ENCODE measurements at places on chromosomes 5 and 9.

- no peak for DNase-seq
Measured at GRCh38 chr9:19875291-19875920, 86.6 kb upstream of the SLC24A2 start.

DNA sequence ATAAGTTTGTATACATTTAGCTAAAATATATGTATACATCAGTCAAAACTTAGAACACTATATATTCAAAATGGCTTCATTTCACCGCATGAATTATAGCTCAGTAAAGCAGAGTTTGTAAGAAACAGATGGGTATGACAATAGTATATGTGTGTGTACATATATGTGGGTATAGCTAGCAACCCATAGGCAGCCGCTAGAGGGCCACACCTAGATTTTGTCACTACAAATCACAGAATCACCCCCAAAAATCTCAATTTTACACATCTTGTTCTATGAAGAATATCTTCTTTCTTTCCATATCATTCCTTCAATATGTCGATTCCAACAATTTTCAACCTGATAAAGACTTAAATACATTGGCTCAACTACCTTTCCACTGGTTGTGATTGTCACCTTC is 357.8 kb upstream of the CCNG1 start:
- DNase-seq, result no peak

DNA sequence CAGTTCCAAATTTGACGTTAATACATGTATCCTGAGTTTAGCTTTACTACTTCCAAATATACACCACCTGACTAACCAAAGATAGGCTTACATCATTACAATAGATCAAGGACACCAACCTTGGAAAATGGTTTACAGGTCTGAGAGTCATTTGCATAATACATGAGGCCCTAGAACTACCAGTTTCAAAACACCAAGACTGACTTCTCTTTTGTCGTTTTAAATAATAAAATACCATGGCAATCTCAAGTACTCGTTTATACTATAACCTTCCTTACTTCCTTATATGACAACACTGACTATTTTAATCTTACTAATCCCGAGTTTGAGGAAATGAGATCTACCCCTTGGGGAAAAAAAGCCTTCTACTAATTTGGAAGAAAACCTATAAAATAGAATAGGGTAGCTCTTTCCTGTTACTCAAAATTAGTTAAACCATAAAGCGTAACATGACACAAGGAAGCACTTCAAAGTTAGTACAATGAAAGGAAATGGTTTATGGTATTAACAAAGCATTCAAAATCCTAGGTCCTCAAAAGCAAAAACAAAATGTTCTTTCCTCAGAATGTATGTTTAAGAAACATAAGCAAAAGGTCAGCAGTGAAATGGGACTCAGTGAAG is 42.1 kb downstream of the UBQLN1 start:
- no peak for DNase-seq

DNA sequence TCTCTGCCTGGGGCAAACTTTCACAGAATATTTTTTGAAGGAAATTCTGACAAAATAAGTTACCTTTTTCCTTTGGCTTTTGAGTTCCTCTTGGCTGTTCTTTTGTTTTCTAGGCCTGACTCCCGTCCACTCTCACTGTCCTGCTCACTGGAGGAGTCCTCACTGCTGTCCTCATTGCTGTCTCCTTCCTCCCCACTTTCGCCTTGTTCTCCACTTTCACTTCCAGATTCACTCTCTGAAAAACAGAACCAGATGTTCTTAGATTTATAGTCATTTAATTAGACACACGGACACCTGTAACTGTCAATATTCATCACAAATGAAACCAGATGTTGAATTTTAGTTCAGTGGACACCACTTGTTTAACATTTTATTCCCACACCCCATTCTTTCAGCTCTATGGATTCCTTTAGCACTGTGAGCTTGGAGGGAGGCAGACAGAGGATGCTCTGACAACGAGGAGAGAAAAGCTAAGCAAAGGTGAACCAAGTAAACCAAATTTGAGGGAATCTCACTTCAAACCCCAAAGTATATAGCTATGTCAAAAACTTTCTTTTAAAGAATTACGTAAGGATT is 180.7 kb downstream of the AP3B1 start:
- peak; percentile 2 for DNase-seq

DNA sequence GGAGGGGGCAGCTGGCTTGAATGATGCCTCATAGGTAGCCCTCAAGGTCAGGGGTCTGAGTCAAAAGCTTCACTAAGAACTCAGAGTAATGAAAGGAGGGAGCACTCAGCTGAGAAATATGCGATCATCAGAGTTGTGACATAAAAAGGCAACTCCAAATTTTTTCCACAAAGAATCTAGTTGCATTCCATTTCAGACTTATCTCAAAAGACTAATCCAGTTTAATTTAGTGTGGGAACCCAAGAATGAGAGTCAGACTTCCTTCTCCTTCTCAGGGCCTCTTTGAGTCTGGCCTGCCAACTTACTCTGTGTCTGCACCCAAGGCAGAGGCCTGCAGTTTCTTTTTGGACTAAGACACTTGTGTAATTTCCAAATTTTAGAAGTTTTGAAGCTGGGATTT is 34.7 kb downstream of the GABRP start:
- DNase-seq, result no peak

All from CD4-positive, alpha-beta T cell treated with Interleukin-1 beta for 1 hour (primary cell).